Activated T-helper 1 cell treated with anti-CD3 and anti-CD28 coated beads, Interleukin-12 subunit alpha, Interleukin-12 subunit beta, Interleukin-2, Interleukin-4 antibody, amounts not matched to agents 30 ng/mL and 10 ng/mL and 1 ng/mL, durations not matched to agents 14 hours and 24 hours and 36 hours (primary cell): ENCODE measurements at places on chromosomes 7 and 10. TPM values are rescaled to one million over a fixed set of nuclear protein-coding genes. Genes with fewer than 3 reads are reported as not detected.

GRCh38 chr10:42754155-42755027 lies 28.2 kb upstream of the BMS1 start:
- peak overlapping the region; percentile 60 for H3K4me3 ChIP-seq
- H3K4me1 ChIP-seq: peaks cover 5% of the 10 kb centered on the region
- no peak overlapping the region for H3K27ac ChIP-seq
- H3K27me3 ChIP-seq: peaks cover 54% of the 10 kb centered on the region
- no peak for DNase-seq
- H3K36me3 ChIP-seq: no peaks in the 10 kb centered on the region

- DNase-seq: no peak
- no peak overlapping the region for H3K27ac ChIP-seq
- no peak overlapping the region for H3K4me3 ChIP-seq
- no peaks in the 10 kb centered on the region for H3K27me3 ChIP-seq
- H3K4me1 ChIP-seq: no peaks in the 10 kb centered on the region
- H3K36me3 ChIP-seq: no peaks in the 10 kb centered on the region
Observed at GRCh38 chr10:10132009-10132408, 885.7 kb upstream of the CELF2 start.

DNA sequence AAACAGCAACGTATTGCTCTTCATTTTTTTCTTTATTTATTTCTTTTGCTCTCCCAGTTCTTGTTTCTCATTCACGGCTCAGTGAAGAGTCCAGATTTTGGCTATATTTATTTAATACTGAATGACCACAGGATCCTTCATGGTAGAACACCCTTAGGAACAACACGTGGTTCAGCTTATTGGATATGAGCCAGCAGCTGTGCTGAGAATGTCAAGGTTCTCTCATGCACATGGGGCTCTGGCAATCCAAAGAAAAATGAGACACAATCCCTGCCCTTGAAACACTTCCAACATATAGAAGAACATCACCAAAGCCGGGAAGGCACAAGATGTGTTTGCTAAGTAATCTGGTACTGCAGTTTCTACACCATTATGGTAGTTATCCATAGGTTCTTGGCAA lies 852.9 kb downstream of the SORCS1 start:
- H3K27ac ChIP-seq: no peak overlapping the region
- H3K27me3 ChIP-seq: no peaks in the 10 kb centered on the region
- H3K36me3 ChIP-seq: no peaks in the 10 kb centered on the region
- no peak overlapping the region for H3K4me3 ChIP-seq

DNA sequence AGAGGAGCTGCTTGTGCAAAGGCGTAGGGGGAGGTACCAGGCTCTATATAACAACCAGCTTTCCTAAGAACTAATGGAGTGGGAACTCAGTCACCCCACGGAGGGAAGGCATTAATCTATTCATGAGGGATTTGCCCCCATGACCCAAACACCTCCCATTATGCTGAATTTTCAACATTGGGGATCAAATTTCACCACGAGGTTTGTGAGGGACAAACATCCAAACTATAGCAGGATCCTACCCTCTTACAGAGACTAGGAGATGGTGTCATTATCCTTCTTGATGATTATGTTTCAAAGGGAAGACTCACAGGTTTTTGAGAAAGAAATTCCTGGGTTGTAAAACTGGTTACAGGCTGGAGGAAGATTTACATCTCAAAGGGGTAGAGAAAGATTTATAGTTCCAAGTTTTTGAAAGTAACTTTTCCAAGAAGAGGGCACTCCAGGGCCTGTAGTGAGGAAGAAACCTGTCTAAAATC lies 295.0 kb upstream of the DKK1 start:
- no peaks in the 10 kb centered on the region for H3K4me1 ChIP-seq
- no peaks in the 10 kb centered on the region for H3K36me3 ChIP-seq
- DNase-seq: no peak

ZNF503 gene
- total RNA-seq: 0.07 TPM in 1 of 2 replicates, not detected in the other

KAZALD1 gene
- 0.57 and 0.73 TPM in 2 replicates for total RNA-seq
